GM12878 (cell line): ENCODE measurements at places on chromosomes 12 and 14. TPM values are rescaled to one million over a fixed set of nuclear protein-coding genes. Genes with fewer than 3 reads are reported as not detected.

The GALNT8 gene
- polyA plus RNA-seq = 0.11 TPM in 1 of 2 replicates, not detected in the other

The DDX54 gene
- polyA plus RNA-seq = 67.2 and 71.9 TPM in 2 replicates

The INF2 gene
- 8.9 and 10.2 TPM in 2 replicates for polyA plus RNA-seq

The TESPA1 gene
- 19.8 and 21.4 TPM in 2 replicates for polyA plus RNA-seq

The RGS6 gene
- polyA plus RNA-seq = 11.2 and 11.3 TPM in 2 replicates

The LRRK2 gene
- polyA plus RNA-seq = 0.80 and 1.1 TPM in 2 replicates

The SERPINA1 gene
- 0.16 and 0.41 TPM in 2 replicates for polyA plus RNA-seq

The KLRG1 gene
- 2.4 and 4.0 TPM in 2 replicates for polyA plus RNA-seq

The SMCO2 gene
- 0.11 and 0.28 TPM in 2 replicates for polyA plus RNA-seq

The OASL gene
- polyA plus RNA-seq = 2.6 and 3.6 TPM in 2 replicates

The MED6 gene
- 51.4 and 54.4 TPM in 2 replicates for polyA plus RNA-seq

The TMEM119 gene
- 0.14 and 0.19 TPM in 2 replicates for polyA plus RNA-seq

The CCDC196 gene
- 0.20 and 0.52 TPM in 2 replicates for polyA plus RNA-seq

The KSR2 gene
- 0.01 TPM in 2 replicates for polyA plus RNA-seq

The KERA gene
- polyA plus RNA-seq = not detected in 2 replicates

The SERPINA6 gene
- 0.11 TPM in 1 of 2 replicates, not detected in the other for polyA plus RNA-seq

The SMCO3 gene
- 0.05 and 0.35 TPM in 2 replicates for polyA plus RNA-seq

The SARNP gene
- polyA plus RNA-seq = 205 and 216 TPM in 2 replicates

The TXNDC16 gene
- 5.5 and 7.3 TPM in 2 replicates for polyA plus RNA-seq

The TAS2R42 gene
- not detected in 2 replicates for polyA plus RNA-seq

The CCDC91 gene
- 21.6 and 22.2 TPM in 2 replicates for polyA plus RNA-seq

The PCED1B gene
- polyA plus RNA-seq = 2.6 and 3.3 TPM in 2 replicates

The DNAH10 gene
- 0.07 and 0.32 TPM in 2 replicates for polyA plus RNA-seq

The DPPA3 gene
- polyA plus RNA-seq = not detected in 2 replicates

The ZNF740 gene
- polyA plus RNA-seq = 4.8 and 5.6 TPM in 2 replicates

The SELPLG gene
- 29.5 and 29.7 TPM in 2 replicates for polyA plus RNA-seq

The WSCD2 gene
- polyA plus RNA-seq = not detected in 2 replicates

The NTS gene
- not detected in 2 replicates for polyA plus RNA-seq

The WNT5B gene
- polyA plus RNA-seq = 2.4 and 2.8 TPM in 2 replicates

The CLEC9A gene
- not detected in 2 replicates for polyA plus RNA-seq
